Chondrocyte (in vitro differentiated cells): ENCODE measurements at places on chromosomes 1 and 21.

GRCh38 chr1:227378181-227378580 is 59.9 kb upstream of the CDC42BPA start:
- no peak for DNase-seq

GRCh38 chr1:111754984-111755330 is 744 bp upstream of the DDX20 start:
- no peak for DNase-seq

- DNase-seq, result no peak
Observed at GRCh38 chr1:147351140-147351835, 108.8 kb downstream of the CHD1L start.

DNA sequence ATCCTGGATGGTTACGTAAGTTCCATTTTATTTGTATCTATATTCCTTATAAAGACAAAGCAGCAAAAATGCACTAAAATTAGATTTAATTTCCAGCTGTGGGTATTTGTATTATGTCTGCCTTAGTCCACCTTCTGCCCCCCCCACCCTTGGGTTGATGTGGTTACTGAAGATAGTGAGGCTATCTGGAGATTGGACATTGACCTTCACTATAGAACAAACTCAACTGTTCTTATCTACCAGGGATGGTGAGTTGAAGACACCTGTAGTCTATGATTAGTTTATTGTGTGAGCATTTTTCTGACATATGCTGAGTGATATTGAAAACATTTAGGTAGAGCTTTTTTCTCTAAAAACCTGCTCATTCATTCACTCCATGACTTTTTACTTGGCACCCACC is 122.2 kb downstream of the NFIA start:
- DNase-seq, result no peak

- DNase-seq, result no peak
Observed at GRCh38 chr1:15833842-15834405, 13.6 kb upstream of the SPEN start.

DNA sequence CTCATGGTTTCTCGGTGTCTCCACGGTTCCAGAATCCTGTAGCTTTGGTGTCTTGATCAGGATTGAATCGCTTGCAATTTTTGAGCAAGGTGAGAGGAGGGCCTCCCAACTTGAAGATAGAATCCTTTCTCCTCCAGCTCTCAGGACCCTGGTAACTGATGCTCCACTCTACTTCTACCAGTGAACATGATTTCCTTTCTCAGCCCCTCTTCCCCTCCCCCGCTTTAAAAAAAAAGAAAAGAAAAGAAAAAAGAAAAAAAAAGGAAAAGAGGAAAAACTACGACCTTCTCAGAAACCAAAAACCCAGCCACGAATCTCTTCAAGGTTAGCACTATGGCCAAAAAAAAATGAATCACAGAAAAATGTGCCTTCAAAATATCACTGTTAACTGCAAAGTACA is 1.2 kb downstream of the ARHGEF11 start:
- no peak for DNase-seq

- DNase-seq, result no peak
Observed at GRCh38 chr1:92711473-92712165, 73.3 kb downstream of the EVI5 start.

GRCh38 chr1:12185918-12186678 is 19.3 kb downstream of the TNFRSF1B start:
- no peak for DNase-seq

- no peak for DNase-seq
Observed at GRCh38 chr1:42876009-42876408, 29.6 kb downstream of the ZNF691 start.

DNA sequence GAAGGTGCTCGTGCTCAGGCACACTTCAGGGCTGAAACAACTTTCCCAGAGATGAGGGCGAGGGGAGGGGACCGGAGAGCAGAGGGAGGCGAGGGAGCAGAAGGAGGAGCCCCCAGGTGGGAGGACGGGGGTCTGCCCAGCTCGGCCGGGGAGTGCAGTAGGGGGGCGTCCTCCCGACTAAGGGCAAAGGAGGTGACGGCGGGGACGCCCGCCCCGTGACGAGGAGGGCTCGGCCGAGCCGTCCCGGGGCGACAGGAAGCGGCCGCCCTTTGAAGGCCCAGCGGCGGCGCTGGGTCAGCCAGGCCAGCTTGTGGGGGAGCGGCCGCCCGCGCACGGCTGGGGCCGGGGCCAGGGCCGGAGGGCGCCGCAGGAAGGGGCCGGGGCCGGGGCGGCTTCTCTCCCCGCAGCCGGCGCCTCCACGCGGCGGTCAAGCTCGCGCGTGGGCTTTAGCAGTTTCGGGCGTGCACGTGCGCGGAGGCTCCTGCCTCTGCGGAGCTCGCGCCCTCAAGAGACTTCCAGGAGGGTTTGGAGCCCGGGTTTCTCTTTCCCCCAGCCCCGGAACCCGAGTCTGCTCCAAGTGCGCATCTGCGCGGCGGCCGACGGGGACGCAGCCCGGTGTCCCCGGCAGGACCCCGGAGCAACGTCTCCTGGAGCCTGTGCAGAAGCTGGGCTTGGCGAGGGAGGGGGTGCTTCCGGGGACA is 100.8 kb upstream of the SLC45A1 start:
- DNase-seq, result no peak

GRCh38 chr1:214636436-214636835 is 33.4 kb downstream of the CENPF start:
- no peak for DNase-seq

- DNase-seq, result no peak
Observed at GRCh38 chr1:165414620-165415019, 30.3 kb downstream of the RXRG start.

GRCh38 chr1:206842854-206843253 is 22.6 kb upstream of the IL20 start:
- DNase-seq, result no peak

DNA sequence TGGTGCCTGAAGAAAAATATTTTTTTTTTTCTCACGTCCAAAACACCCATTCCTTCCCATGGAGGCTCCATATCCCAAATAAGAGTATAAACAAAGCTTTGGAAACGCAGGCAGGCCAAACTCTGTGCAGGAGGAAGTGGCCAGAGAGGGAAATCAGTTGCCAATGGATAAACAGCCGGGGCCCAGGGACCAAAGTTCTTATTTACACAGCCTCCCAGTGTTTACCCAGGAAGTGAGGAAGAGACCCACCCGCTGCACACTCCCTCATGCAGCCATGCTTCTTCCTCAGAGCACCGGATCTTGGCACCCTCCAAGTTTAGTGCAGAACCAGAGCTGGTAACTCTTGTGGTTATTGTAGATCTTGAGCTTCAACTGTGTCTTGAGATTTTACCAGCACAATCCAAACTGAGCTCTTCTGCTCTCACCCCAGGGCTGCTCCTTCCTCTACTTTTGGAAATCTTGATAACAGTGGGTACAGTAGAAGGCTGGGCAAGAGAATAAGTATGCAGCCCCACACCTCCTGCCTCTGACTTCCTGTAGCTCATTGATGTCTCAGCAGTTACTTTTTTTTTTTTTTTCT is 14.2 kb downstream of the MARCKSL1 start:
- no peak for DNase-seq

GRCh38 chr1:54459726-54460191 is 53.6 kb upstream of the SSBP3 start:
- peak; percentile 52 for DNase-seq

- no peak for DNase-seq
Observed at GRCh38 chr1:2248127-2248826, 20.2 kb downstream of the SKI start.

GRCh38 chr1:7407544-7407895 is 363.6 kb upstream of the VAMP3 start:
- peak; percentile 21 for DNase-seq

DNA sequence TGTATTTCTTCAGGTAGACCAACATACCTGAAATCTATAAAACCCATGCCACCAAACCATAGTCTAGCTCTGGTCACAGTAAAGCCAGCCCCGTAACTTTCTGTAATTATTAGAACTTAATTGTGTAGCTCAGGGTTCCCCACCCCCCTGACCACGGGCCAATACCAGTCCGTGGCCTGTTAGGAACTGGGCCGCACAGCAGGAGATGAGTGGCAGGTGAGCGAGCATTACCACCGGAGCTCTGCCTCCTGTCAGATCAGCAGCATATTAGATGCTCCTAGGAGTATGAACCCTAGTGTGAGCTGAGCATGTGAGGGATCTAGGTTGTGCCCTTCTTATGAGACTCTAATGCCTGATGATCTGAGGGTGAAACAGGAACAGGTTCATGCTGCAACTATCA is 14.6 kb downstream of the TENT5C start:
- DNase-seq, result no peak

DNA sequence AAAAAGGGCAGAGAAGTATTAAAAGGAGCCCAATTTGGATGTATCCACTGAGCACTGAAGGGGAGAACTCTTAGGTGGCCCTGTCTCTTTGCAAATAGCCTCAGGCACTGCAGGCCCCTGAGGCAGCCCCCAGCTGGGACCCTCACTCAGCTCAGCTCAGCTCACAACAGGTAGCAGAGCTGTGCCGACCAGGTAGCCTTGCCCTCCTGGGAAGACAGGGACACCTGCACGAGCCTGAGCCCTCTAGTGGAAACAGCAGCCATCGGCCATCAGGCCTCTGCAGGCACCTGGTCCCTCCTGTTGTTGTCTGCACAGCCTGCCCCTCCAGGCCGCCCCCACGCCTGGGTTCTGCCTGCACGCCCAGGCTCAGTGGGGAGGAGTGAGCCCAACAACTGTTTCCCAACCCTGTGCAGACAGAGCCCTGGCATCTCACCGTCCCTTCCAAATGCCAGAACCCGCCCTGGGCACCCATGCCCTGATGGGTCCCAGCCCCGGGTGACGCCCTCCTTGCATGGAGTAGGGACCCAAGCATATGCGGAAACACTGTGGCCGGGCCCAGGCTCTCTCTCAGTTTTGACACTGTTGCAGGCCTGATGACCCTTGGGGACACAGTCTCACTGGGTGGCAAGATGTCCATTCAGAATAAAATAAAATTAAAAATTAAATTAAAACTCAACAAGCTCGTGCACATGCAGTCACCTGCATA is 60.0 kb upstream of the AJAP1 start:
- DNase-seq, result no peak

DNA sequence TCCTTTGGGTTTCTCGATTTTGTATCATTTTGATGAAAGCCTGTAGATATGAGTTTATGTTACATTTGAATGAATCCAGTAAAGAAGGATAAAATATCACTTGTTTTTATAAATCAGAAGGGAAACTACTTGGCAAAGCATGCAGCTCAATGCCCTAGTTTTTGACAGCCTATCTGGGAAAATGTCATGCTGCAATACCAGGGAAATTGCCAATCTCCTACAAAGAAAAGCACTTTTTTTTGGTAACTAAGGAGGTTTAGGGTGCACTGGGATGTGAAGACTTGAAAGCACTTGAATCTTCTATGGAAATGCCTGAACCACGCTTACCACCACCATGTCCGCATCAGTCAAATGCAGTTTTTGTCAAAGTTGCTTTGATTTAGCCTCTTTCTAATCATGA is 446.9 kb upstream of the LRRC7 start:
- no peak for DNase-seq
